ENCODE measurements at places on chromosomes 6 and 20.
A peak's percentile ranks its signal among the peaks of the same experiment; 100 is the strongest.

DNA sequence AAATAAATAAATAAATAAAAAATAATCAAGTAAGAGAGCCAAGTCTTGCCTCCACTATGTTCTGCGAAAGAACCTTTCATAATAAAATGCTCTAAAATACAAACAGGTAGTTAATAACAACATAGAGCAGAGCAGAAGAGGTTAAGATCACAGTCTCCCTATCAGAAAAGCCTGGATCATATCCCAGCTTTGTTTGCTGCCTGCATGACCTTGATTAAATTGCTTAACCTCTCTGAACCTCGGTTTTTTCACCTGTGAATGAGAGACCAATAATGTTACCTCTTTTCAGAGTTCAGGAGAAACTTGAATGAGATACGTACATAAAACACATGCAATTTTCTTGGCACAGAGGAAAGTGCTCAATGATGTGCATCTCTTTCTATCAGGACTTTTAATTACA lies 44.4 kb downstream of the ARHGAP18 start:
- no peak for DNase-seq

GRCh38 chr20:53224851-53225250 lies 252.7 kb downstream of the TSHZ2 start:
- no peak for DNase-seq

DNA sequence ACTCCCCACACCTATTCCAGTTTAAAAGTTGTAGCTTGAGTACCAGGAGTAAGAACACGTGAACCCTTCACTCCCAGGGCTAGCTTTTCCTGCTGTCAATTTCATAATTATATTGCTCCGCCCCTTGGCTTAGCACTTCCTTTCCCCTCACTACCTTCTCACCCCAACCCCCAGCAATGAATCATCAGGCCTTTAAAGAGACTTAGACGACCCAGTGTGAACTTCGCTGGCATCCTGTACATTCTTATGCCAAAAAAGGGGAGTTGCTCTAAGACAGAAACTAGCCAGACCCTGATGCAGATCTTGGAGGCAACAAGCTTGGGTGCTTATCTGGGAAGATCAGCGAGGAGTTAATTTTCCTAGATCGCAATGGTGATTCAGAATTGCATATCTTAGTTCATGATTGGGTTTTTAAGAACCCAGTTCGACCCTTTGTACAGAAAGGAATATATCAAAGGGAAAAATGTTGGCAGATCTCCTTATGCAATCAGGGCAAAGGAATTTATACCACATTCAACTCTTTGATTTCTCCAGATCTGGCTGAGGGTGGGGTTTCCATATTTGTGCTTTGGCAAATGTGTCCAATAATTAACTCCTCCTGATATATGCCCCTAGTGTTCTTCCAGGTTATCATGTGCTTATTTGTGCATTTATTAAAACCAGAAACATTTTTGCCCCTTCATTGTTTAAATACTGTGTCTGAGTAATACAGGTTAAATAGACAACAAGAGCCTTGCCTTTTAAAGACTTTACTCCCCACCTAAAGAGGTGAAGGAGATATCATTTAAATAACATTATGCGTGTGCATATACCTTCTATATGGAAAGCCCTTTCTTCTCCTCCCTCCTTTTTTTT lies 8.1 kb upstream of the ATXN1 start:
- peak; percentile 87 for DNase-seq

- no peak for DNase-seq
Observed at GRCh38 chr20:47917549-47918070, 132.3 kb upstream of the SULF2 start.

DNA sequence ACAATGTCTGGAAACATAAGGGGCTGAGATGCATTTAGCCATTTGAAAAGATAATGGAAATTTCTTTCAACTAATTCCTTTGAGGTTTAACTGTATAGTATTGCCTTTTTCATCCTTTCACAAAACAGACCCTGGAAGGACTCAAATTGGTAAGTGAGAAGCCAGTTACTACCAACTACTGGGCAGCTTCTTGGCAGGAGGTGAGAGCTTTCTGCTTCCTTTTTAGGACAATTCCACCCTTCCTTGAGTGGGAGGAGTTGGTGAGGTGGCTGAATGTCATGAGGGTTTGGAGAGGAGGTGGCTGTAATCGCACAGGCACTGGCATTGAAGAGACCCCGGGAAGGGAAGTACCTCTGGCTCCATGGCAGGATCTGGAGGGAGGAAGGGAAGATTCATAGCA lies 341.1 kb downstream of the NRN1 start:
- no peak for DNase-seq

- no peak for DNase-seq
Observed at GRCh38 chr20:24684956-24685691, 215.7 kb downstream of the SYNDIG1 start.

DNA sequence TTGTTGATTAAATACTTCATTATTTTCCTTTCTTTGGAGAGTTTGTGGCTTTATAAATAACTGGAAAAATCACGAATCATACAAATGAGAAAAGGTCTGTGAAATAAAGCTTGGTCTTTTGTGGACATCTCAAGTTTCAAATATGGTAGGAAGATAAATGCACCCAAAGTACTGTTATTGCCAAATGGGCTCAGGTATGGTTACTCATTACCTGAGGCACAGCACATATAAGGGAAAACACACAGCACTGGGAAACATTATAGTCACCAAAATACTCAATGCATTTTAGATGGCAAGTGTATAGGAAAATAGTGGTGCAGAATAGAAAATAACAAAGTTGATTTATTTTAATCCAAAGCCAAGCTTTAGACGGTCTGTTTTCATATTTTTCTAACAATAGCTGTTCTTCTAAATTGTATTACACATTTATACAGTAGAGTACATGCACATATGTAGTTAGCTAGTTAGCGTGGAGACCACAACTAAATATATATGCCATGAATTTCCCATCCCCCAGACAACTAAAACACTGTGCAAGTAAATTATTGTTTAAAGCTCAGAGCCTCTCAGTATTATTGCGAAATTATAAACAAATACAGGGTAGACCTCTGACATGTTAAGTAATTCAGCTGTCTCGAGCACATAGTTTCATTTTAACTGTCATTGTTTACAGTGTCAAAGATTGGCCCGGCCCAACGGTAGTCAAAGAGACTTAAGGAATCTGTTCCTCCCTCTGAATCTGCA lies 336.0 kb downstream of the SYNE1 start:
- DNase-seq, result no peak

DNA sequence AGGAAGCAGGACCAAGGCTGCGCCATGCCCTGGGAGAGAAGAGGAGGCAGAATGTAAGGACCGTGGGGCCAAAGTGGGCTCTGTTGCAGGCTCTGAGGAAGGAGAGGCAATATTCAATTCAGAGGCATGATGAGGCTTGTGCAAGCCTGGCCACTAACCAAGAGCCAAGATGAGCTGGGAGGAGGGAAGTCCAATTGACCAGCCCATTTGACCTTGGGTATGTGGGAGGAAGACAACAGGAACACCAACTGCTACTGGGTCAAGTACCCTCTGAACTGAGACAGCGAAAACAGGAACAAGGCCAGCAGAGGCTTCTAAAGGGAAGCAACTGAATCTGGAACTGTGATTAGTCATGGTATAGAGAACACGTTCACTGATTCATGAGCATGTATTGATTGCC lies 779.6 kb downstream of the MAFB start:
- no peak for DNase-seq

GRCh38 chr6:100470422-100471120 lies 5.8 kb upstream of the SIM1 start:
- DNase-seq, result no peak

GRCh38 chr6:17705428-17705777 lies 1.3 kb downstream of the NUP153 start:
- DNase-seq, result peak; percentile 57

GRCh38 chr20:56451056-56451765 lies 17.2 kb upstream of the RTF2 start:
- no peak for DNase-seq

- DNase-seq, result no peak
Observed at GRCh38 chr6:39953076-39953618, 18.9 kb upstream of the MOCS1 start.

DNA sequence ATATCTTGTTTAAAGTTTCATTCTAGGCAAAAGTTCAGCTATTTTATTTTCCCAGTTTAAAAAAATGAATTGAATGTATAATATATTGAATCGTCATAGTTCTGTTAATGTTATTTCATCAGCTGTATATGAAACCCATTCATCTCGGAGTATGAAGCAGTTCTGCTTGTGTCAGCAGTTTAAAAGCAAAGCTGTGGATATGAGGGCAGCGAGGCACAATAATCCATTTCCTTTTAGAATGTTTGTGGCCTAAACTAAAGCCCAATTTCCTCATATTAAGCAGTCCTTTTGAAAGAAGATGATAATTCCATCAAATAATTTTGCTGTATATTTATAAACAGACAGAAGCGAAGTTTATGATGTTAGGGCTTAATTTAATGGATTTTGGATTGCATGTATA lies 300.1 kb downstream of the SAMD5 start:
- DNase-seq, result no peak

DNA sequence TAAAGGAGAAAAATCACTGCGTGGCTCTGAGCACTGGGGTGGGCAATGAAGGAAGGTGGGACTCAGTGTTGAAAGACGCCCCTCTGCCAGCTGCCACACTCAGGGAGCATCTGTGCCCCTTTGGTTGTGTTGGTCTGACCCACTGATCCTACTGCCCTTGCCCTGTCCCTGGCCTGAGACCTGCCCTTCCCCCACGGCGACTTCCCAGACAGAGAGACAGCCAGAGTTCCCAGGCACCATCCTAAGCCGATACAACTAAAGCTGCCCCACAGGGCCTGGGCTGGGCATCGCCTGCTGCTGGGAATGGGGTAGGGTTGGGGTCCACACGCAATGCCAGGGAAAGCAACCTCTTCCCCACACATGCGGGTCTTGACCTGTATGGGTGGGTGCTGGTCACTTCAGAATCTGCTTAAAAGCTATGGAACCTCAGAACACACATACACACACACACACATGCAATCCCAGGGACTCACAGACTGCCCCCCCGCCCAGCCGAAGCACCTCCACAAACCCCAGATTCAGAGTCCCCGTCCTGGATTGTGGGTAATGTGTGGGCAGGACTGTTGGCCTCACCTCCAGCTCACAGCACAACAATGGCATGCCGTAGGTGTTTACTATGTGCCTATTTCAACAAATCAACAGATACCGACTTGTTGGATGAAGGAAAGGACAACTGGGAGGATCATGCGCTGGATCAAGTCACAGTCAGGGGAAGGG lies 10.9 kb upstream of the SPDEF start:
- no peak for DNase-seq

- DNase-seq, result no peak
Observed at GRCh38 chr6:30676660-30677285, 4.0 kb upstream of the DHX16 start.

All from GM04504 (cell line).